ENCODE measurements at places on chromosomes 3 and 15. TPM values are rescaled to one million over a fixed set of nuclear protein-coding genes. Genes with fewer than 3 reads are reported as not detected.

DNA sequence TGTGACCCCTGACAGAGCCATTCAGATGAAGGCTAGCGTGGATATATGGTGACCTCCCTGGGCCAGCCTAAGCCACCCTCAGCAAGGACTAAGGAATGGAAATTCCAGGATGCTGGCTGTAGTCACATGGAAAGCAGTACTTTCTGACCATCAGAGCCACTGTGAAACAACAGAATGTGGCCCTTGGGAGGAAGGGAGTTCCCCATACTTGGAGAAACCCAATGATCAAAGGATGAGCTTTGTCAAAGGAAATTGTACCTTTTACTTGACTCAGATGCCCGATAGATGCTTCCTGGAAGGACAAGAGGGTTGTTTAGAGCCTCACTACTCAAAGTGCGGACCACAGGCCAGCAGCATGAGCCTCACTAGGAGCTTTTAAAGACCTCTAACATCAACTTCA lies 484.5 kb upstream of the PROK2 start:
- H3K36me3 ChIP-seq: no peaks in the 10 kb centered on the region
- no peak overlapping the region for H3K4me3 ChIP-seq
- DNase-seq: no peak
- no peak overlapping the region for H3K27ac ChIP-seq
- peaks cover 18% of the 10 kb centered on the region for H3K27me3 ChIP-seq

DNA sequence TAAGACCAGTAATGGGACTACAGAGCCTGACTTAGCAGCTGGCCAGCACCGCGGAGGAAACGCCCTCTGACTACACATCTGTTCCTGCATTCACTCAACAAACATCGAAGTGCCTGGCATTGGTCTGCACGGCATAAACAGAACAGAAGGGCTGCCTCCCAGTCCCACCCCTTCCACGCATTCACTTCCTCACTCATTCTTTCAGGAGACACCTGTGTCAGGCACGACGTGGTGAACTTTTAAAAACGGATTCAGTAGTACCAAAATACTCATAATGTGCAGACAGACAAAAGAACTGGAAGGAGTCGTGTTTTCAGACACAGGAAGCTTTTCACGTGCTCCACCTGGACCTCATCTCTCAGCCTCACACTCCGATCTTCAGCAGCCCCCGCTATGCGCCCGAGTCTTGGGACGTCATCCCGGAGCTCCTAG lies 123.3 kb downstream of the XXYLT1 start:
- H3K4me1 ChIP-seq: peaks cover 59% of the 10 kb centered on the region
- peaks cover 10% of the 10 kb centered on the region for H3K36me3 ChIP-seq
- no peak for DNase-seq
- no peaks in the 10 kb centered on the region for H3K27me3 ChIP-seq
- no peak overlapping the region for H3K4me3 ChIP-seq

- H3K27me3 ChIP-seq: peaks cover 27% of the 10 kb centered on the region
- H3K4me3 ChIP-seq: no peak overlapping the region
- H3K27ac ChIP-seq: no peak overlapping the region
- H3K4me1 ChIP-seq: peaks cover 20% of the 10 kb centered on the region
- H3K36me3 ChIP-seq: peaks cover 17% of the 10 kb centered on the region
- DNase-seq: no peak
Observed at GRCh38 chr3:194399874-194400411, 877 bp upstream of the GP5 start.

DNA sequence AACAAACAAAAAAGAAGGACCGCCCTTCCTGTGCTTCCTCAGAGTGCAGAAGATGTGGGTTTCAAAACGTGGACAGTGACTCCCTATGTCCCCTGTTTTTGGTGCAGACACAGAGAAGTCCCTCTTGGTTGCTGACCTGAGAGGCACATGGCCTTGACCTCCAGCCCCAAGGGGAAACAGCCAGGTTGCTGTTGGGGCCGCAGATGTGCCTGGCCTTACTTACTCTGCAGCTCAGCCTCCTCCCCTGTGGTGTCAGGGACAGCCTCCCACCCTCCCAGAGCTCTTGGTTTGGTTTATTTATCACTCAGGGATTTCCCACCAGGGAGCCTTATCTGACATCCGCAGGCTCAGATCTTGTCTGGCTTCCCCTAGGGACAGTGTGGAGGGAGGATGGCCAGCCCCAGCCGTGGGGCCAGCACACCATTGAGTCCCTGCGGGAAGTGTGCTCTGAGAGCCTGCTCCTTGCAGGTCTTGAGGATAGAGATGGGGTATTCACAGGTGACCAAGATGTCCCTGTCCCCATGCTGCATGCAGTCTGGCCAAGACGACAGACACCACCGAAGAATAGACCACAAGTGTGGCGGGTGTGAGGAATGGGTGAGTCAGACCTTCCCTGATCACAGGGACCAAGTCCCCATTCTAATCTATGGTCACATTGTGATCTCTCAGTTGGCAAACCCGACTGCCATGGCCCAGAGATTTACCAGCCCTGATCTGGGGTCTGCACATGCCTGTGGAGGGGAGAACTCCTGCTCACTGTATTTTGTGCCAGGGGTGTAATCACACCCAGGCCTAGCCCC lies 134.3 kb upstream of the ABHD17C start:
- H3K4me3 ChIP-seq: no peak overlapping the region
- peaks cover 22% of the 10 kb centered on the region for H3K27me3 ChIP-seq

DNA sequence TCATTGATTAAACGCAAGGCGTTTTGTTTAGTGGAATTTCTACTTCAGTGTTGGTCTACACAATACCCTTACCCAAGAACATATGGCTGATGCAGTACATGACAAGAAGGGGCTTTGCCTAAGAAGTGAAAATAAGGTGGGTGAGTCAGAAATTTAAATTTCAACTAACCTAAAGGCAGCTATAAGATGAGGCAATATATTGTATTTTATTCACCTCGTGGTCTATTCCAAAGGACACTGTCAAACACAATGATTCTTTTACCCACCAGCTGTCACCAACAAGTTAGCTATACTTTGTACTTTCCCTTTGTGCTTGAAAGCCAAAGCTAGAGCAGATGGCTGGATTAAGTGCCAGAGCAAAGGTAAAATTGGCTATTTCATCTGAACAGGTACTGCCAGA lies 10.9 kb upstream of the SETMAR start:
- no peak overlapping the region for H3K27ac ChIP-seq
- DNase-seq: no peak
- no peaks in the 10 kb centered on the region for H3K4me1 ChIP-seq
- no peaks in the 10 kb centered on the region for H3K36me3 ChIP-seq
- no peak overlapping the region for H3K4me3 ChIP-seq
- peaks cover 27% of the 10 kb centered on the region for H3K27me3 ChIP-seq

CCR9 gene
- not detected for total RNA-seq

CISH gene
- 1.4 TPM for total RNA-seq

ATP13A4 gene
- total RNA-seq: 31.9 TPM

EXD1 gene
- total RNA-seq: not detected

ZNF654 gene
- total RNA-seq: 14.1 TPM
